NCI-H187 (cell line): ENCODE measurements at places on chromosomes 13 and 19.

DNA sequence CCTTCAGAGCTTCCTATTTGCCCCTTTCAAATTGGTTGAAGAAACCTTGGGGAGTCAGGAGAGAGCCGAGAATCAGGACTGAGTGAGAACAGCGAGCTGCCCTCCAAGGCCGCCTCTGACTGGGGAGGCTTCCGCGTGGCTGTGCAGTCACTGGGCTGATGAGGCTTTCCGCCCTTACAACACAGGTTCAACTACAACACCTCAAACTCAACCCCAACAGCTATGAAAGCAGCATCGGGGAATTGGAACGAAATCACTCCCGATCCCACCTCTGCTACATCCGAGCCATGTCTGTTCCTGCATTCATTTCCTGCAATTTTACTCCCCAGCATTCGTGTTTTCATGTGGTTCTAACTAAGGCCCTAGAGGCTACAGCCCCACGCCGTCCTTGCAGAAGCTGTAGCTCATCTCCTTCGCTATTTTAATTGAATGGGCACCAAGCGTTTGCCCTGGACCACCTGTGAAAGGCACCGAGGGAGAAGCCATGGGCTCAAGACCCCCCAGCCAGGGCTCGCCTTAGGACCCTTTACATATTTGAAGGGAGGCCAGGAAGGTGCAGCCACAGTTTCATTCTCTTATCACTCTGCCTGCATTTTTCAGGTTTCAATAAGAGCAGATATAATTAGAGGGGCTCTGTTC lies 12.3 kb upstream of the RASA3 start:
- no peak for DNase-seq

- no peak for DNase-seq
These were observed at the start of gene KLK10 for GRCh38 chr19:51019544-51019925. TSS of gene KLK10 (minus strand) at chr19:51019709. CDS start at chr19:51019130, 579 bp downstream.

DNA sequence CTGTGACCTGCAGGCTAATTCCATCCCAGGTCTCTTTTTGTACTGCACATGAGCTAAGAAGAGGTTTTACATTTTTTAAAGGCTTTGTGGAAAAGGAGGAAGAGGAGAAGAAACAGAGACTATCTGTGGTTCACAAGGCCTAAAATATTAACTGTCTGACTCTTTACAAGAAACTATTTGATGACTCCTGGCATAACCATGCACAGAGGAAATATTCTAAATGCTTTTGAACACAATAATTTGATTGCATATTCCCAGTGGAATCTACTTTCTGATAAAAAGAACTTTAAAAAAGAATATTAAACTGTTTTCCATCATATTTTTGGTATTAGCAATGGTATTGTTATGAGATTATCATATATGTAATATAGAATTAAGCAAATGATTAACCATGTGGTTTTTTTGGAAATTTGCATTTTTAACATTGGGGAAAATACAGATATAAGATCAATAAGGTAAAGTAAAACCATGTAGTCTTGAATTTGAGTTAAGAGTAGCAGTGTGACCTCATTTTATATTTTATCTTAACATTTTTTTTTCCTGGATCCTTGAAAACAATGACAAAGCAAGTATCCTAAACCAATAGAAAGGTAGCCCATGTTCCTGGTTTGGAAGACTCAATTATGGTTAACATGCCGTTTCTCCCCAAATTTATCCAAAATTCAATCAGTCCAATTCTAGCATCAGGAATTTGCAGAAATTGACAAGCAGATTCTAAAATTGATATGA lies 251.0 kb downstream of the UQCRFS1 start:
- no peak for DNase-seq

DNA sequence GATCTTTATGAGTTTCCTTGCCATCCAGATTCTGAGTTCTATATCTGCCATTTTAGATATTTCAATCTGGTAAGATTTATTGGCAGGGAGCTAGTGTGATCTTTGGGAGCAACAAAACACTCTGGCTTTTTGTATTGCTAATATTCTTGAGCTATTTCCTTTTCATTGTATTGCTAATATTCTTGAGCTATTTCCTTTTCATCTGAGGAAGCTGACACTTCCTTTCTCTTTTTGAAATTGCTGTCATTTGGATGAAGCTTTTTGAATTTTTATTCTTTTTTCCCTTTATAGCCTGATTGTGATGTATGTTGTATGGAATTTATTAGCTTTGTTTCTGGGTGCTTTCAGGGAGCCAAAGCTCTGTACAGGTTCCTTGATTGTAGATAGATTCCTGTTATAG lies 873.5 kb upstream of the ATXN8OS start:
- DNase-seq: no peak

- DNase-seq: no peak
These were observed 455.7 kb downstream of the FGF9 start for GRCh38 chr13:22126433-22127021.
